ENCODE measurements at places on chromosomes 7 and 10.
A peak's percentile ranks its signal among the peaks of the same experiment; 100 is the strongest.

DNA sequence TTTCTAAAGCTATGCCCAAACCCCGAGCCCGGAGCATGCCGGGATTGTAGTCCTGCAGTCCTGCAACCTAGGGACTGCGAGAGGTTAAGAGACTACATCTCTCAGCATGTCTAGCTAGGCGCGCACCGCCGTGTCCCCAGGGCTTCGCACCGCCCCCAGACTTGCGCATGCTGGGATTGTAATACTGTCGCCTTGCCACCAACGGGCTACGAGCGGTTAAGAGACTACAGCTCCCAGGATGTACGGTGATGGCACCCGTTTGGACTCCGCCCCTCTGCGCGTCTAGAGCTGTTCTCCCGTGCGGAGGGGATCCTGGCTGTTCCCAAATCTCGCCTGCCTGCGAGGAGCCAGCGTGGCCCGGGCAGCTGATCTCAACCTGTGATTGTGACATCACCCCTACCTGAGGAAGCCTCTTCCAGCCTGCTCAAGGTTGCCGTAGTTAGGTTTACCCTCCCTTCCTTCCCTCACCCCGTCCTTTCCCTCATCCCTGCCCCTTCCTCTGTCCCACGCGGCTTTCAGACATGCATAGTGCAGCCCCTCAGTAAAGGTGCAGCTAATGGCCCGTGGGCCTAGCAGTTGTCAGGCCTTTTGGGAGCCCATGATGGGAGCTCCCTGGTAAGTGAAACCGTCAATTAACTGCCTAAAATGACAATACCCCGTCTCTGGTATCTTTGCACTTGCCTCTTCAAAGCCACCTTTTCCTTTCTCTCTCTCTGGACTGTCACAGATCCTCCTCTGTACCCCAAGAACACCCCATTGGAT, 6.3 kb upstream of the ZNF736 start:
- peak; percentile 97 for DNase-seq

GRCh38 chr10:100803492-100803891, 58.1 kb downstream of the PAX2 start:
- no peak for DNase-seq

GRCh38 chr7:50795253-50795652, 12.6 kb upstream of the GRB10 start:
- no peak for DNase-seq

- DNase-seq, result no peak
Observed at GRCh38 chr10:71302874-71303568, 16.0 kb upstream of the SLC29A3 start.

DNA sequence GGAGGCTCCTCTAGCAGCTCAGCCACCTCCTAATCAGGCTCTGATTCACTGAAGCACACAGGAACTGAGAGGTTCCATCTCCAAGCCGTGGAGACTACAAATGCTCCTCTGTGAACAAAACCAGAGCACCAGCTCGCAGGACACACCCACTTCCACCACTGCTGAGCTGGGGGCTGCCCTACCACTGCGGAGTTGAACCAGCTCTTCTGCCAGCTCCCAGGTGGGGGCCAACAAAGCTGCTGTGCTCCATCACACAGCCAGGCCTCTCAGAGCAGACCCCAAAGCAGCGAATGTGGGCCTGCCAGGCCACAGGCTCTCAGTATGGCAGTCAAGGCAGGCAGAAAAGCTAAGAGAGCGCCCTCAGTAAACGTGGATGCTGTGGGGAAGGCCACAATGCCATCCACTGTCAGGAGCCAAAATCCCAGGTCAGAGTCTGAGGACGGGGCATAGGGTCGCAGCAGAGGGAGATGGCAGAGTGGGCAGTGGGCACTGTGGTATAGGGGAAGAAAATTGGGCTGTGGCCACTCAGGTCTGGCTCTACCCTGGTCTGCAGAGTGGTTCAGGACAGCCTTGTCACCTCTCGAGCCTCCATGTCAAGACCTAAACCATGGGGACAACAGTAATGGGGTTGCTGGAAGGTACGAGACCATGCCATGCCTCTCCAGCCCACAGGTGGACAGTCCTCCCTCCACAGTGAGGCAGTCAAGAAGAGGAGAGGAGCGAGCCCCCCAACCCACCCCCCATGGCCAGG, 82.1 kb downstream of the GRID1 start:
- no peak for DNase-seq

DNA sequence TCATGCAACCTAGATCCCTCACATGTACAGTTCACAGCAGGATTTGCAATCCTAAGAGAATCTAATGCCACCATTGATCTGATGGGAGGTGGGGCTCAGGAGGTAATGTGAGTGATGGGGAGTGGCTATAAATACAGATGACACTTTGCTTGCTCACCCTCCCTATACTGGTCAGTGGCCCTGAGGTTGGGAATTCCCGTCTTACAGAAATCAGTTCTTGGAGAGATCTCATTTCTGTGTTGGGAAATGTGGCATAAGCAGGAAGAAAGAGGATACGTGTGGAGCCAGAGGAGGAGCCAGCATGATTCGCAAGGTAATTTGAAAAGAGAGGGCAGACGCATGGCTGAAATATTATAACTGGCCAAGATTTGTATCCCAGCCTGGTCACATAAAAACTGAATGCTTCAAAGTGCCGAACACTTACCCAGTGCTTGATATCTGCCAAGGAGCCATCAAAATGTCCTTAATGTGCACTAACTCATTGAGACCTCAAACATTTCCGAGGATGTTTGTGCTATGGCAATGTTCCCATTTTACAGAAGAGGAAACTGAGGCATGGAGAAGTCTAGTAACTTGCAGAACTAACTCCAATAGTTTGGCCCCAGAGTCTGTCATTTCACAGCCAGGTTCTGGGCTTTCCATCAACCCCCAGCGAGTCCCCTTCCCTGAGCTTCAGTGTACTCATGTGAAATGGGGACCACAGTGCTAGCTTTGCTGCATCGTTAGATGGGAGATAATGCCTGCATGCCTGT, 5.5 kb upstream of the IKZF1 start:
- DNase-seq, result no peak

GRCh38 chr7:7628476-7628875, 12.1 kb upstream of the UMAD1 start:
- no peak for DNase-seq

DNA sequence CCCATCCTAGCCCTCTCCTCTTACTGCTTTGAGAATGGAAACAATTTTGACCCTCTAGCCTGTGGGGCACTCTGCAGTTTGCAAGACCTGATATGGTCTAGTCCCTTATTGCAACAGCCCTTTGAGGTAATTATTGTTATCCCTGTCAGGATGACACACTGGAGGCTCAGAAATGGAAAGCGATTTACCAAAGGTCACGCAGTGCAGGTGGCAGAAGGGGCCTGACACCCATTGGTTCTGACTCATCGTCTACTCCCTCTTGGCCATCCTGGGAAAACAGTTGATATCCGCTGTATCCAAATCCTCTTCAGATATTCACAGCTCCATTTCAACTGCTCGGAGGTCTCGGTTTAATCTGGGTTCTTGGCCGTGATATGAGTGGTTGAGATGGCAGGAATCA, 44.7 kb upstream of the AQP1 start:
- no peak for DNase-seq

GRCh38 chr7:139737221-139738100, 40.3 kb downstream of the HIPK2 start:
- no peak for DNase-seq

- DNase-seq, result no peak
Observed at GRCh38 chr7:45363669-45364068, 206.1 kb downstream of the RAMP3 start.

DNA sequence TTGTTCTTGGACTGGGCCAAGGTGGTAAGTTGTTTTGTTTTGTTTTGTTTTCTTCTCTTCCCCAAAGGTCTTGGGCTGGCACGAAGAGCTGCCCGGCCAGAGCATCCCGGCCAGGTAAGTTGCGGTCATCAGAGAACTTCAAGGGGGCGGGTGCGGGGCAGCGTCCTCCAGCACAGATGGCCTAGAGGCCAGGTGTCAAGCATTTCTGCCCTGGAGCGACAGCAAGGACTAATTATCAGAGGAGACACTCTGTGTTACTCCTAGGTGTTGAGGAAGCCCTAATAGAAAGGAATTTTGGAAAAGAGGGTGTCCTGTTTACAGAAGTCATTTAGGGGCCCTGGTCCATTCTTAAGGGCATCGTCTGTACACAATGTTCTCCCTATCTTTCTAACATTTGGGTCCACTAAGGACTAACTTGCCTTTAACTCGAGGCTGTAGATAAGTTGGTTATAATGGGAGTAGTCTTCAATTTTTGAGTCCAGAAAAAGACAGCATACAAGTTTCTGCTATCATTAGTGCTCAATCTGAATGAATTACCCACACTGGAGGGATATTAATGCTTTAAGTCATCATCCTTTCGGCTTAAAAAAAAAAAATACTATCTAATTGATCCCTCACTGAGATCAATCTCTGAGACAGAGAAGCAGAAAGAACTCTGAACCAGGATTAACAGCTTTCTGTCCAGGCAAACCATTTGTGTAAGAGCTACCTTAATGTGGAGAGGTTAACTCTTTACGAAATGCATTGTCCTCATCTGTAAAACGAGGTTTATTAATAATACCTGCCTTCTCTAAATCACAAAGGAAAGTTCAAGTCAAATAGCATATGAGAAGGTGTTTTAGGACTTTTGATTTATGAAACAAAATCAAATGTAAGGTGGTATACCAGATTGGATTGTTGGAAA, 1.5 kb downstream of the ITGB8 start:
- no peak for DNase-seq

DNA sequence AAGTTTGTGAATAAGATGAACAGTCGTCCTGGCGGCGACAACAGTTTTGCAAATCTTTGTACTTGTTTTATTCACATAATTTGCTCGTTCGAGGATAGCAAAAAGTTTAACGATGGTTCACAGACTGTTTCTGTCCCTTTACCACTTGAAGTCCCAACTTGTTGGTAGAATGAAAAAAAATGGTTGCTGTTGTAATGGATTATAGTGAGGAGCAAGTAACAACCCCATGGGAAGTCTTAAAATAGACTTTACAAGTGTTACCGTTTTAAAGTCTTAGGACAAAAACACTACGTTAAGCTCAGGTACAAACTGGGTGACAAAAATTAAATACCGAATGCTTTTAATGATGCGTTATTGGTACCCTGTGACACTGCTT, 589 bp downstream of the LSM8 start:
- DNase-seq, result no peak

GRCh38 chr7:22179442-22179879, 177.5 kb downstream of the RAPGEF5 start:
- no peak for DNase-seq

- no peak for DNase-seq
Observed at GRCh38 chr7:89182116-89182515, 386.6 kb upstream of the TEX47 start.

DNA sequence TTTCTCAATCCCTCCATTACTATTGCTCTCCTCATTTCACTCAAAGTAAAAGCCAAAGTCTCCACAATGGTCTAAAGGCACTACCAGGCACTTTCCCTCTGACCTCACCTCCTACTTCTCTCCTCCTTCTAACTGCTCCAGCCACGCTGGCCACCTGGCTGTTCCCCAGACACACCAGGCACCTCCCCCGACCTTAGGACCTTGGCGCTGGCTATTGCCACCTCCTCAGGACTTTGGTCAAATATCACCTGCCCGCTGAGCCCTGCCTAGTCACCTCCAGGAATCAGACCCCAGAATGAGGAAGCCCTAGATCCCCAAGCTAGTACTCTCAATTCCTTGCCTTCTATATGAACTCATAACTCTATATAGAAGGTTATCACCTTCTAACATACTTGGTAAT, 66.2 kb upstream of the STEAP1B start:
- DNase-seq, result no peak

- no peak for DNase-seq
Observed at GRCh38 chr7:148037044-148037443, 553.5 kb upstream of the C7orf33 start.

DNA sequence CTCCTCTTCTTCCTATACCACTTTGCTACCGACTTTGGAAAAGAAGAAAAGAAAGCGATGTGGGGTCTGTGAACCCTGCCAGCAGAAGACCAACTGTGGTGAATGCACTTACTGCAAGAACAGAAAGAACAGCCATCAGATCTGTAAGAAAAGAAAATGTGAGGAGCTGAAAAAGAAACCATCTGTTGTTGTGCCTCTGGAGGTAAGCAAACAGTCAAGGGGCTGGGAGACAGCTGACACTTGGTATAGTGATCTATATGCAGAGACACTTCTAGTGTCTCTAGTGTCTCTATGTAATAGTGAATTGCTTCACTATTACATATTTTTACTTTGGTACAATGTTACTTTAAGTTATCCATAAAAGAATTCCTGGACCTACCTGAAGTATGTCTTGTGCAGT, 13.9 kb downstream of the TET1 start:
- DNase-seq, result no peak

- DNase-seq, result no peak
Observed at GRCh38 chr7:116032886-116033285, 2.3 kb upstream of the TFEC start.

GRCh38 chr7:80453699-80454340, 58.0 kb downstream of the GNAT3 start:
- DNase-seq, result no peak

- DNase-seq, result no peak
Observed at GRCh38 chr10:132788180-132788830, 2.4 kb upstream of the NKX6-2 start.

DNA sequence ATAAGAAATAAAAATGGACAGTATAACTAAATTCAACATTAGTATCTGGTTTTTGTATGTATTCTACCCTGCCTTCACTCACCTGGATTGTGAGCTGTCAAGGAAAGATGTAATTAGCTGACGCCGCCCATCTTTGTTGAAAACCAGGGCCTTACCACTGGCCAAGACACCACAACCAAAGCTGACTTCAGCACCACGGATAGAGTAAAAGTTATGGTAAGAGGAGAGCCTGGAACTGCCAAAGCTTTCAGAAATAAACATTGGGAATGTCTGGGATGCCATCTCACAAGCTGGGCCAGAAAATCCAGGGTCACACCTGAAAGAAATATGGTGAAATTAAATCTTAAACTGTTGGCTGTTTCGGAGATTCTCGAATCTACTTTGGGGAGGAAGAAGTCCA, 190.1 kb upstream of the SLC26A5 start:
- no peak for DNase-seq

DNA sequence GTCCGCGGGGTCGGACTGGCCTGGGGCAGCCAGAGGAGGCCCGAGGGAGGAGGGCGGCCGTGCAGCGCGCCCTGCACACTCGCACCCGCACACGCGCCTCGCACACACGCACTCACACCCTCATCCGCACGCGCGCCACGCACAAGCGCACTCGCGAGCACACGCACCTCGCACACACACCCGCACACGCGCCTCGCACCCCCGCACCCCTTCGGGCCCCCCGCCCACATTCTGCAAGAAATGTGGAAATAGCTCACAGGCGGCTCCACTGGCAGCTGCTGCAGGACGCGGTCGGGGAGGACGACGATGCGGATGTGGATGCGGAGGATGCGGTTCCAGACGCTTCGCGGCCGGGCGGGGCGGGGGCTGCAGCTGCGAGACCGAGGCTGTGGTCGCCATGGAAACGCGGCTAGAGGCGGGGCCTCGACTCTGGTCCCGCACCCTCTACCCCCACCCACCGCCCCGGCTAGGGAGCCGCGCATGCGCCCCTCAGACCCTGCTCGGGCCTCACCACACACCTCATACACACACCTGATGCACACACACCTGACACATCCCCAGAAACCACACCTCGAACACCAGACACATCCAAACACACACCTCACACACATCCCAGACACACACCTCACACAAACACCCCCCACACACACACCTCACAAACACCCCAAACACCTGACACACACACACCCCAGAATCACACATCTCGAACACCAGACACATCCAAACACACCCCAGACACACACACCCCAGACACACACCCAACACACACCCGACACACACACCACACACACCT, at the start of gene CALY:
Gene CALY (minus strand): TSS at position 320 of the 793 bp plus-strand sequence. CDS start 7,907 bp downstream, outside the sequence.
- no peak for DNase-seq
